ENCODE measurements at places on chromosomes 6 and 20.

DNA sequence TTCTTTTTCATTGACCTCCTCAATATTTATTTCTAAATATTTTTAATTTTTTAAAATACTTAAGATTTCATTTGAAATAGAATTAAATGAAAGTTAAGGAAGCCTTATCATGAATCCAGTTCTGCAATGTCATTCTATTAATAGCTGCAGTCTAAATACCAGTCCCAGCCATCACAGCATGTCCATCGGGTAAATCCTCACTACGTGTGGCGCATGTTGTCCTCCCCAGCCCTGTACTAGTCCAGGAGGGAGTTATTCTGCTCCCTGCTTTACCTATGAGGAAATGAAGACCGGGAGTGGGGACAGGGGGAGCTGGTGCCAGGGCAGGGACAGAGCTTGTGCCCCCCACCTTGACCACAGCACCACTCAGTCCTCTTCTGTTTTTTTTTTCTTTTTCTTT, 125.1 kb upstream of the QKI start:
- DNase-seq = no peak

- no peak for DNase-seq
These were observed 131.3 kb upstream of the GMDS start for GRCh38 chr6:2376429-2377355.

GRCh38 chr6:101845621-101846020, 452.1 kb downstream of the GRIK2 start:
- no peak for DNase-seq

DNA sequence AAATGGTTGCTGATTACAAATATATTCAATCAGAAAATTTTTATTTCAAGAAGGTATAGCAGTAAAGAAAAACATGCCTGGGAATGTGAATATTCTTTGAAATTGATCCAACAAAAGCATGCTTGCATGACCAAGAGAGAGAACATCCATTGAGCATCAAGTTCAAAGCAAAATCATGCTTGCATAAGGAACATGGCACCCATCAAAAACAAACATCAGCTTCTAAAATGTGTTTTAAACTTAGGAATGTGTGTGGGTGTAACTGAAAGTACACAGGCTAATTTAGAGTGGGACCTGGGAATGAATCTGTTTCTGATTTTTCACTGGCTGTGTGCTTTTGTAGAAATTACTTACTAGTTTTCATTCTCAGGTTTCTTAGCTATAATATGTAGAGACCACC, 5.6 kb downstream of the SLC17A5 start:
- DNase-seq = no peak

DNA sequence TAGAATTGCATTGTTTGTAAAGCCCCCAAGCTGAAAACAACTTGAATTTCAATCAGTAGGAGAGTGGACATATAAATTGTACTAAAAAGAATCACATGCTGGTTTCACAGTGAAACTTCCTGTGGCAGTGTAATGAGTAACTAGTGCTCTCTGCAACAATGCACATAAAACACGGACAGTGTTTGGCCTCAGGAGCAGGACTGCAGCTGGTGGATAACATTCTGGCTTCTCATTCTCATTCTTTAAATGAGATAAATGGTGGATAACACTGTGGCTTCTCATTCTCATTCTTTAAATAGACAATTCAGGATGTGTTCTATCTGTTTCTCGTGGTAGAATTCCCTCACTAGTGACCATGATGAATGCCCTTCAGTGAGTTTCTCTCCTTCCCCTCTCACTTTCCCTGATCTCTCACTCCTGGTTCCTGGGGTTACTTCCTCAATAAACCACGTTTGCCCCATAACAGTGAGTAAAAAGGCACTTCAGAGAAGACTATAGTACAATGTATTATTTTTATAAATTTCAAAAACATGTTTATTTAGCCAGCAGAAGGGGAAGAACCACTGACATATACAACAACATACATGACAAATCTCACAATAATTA, 59.9 kb downstream of the SLC22A2 start:
- DNase-seq = no peak

DNA sequence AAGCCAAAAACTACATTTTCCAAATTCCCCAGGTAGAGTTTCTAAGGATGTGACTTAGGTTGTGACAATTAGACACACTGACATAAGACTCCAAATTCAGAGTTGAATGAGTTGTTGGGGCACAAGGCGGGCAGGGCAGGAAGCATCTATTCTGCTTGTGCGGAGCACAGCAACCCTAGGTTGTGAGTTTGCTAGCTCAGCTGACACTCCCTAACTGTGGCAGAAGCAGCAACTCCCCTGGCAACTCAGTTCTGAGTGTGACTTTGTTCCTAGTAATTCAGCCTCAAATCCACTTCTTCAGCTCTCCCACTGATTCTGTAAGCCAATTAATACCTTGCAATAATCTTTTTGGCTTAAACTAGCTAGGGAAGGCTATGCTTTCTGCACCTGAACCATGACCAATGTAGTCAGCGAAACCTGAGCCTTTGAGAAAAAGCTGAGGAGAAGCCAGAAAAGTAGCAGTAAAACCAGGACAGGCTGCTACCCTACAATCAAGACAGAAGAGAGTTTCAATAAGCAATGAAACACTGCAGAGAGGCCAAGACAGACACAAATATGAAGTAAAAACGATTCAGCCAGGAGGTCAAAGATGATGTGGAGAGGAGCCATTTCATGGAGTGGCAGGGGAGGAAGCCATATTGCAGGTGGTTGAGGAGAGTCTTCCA, 30.0 kb upstream of the PAQR8 start:
- no peak for DNase-seq
